Fibroblast of the aortic adventitia (primary cell): ENCODE measurements at places on chromosomes 6 and 20. TPM values are rescaled to one million over a fixed set of nuclear protein-coding genes. Genes with fewer than 3 reads are reported as not detected.

KAT14 gene
- total RNA-seq = 18.2 and 30.7 TPM in 2 replicates

SLC26A8 gene
- 0.18 TPM in 1 of 2 replicates, not detected in the other for total RNA-seq

ZSCAN26 gene
- total RNA-seq = 8.7 and 20.8 TPM in 2 replicates

EYA4 gene
- total RNA-seq = 1.1 and 5.7 TPM in 2 replicates

NMBR gene
- total RNA-seq = not detected in 2 replicates

OR2H2 gene
- total RNA-seq = not detected in 2 replicates

RBPJL gene
- not detected in 2 replicates for total RNA-seq

TBXT gene
- not detected in 2 replicates for total RNA-seq

SMLR1 gene
- total RNA-seq = not detected in 2 replicates

DLK2 gene
- total RNA-seq = 0.36 and 0.98 TPM in 2 replicates

POPDC3 gene
- 7.5 and 33.7 TPM in 2 replicates for total RNA-seq

RAMACL gene
- 2.4 and 2.5 TPM in 2 replicates for total RNA-seq

FAM209B gene
- not detected in 2 replicates for total RNA-seq

CLDN20 gene
- not detected in 2 replicates for total RNA-seq

BRD2 gene
- total RNA-seq = 145 and 157 TPM in 2 replicates

STK4 gene
- 20.8 and 41.6 TPM in 2 replicates for total RNA-seq

C6orf52 gene
- total RNA-seq = 0.27 TPM in 1 of 2 replicates, not detected in the other

PAK5 gene
- 0.16 TPM in 1 of 2 replicates, not detected in the other for total RNA-seq

PI16 gene
- 1.5 and 6.3 TPM in 2 replicates for total RNA-seq

TCEA2 gene
- total RNA-seq = 23.5 and 59.4 TPM in 2 replicates

METTL24 gene
- 0.09 and 0.16 TPM in 2 replicates for total RNA-seq

SLC35D3 gene
- total RNA-seq = not detected in 2 replicates

RCAN2 gene
- total RNA-seq = 8.0 and 14.9 TPM in 2 replicates

WFDC5 gene
- total RNA-seq = not detected in 2 replicates

LPIN3 gene
- total RNA-seq = 3.4 and 5.3 TPM in 2 replicates

DDX27 gene
- total RNA-seq = 29.3 and 42.8 TPM in 2 replicates

FAM184A gene
- 0.74 and 1.9 TPM in 2 replicates for total RNA-seq

PET117 gene
- 12.9 and 26.1 TPM in 2 replicates for total RNA-seq

ACOT8 gene
- 17.7 and 25.8 TPM in 2 replicates for total RNA-seq

HLA-DRA gene
- 0.45 TPM in 1 of 2 replicates, not detected in the other for total RNA-seq

SPDEF gene
- total RNA-seq = not detected in 2 replicates

TRIM31 gene
- total RNA-seq = not detected in 2 replicates

LIN28B gene
- total RNA-seq = not detected in 2 replicates

PFDN6 gene
- 8.9 and 21.7 TPM in 2 replicates for total RNA-seq

PDE7B gene
- total RNA-seq = 11.8 and 23.9 TPM in 2 replicates

ADGRG6 gene
- total RNA-seq = 1.7 and 7.5 TPM in 2 replicates

FOXQ1 gene
- total RNA-seq = 1.3 TPM in 1 of 2 replicates, not detected in the other

ERVFRD-1 gene
- total RNA-seq = not detected in 2 replicates

MYCT1 gene
- total RNA-seq = 0.65 and 2.6 TPM in 2 replicates

BEND3 gene
- total RNA-seq = 1.9 and 2.1 TPM in 2 replicates

SSTR4 gene
- total RNA-seq = not detected in 2 replicates

CALHM5 gene
- 6.8 and 8.2 TPM in 2 replicates for total RNA-seq

PACRG gene
- total RNA-seq = 0.63 and 2.9 TPM in 2 replicates

PTCRA gene
- not detected in 2 replicates for total RNA-seq

HFE gene
- total RNA-seq = 7.4 and 9.0 TPM in 2 replicates

GCNT2 gene
- total RNA-seq = 2.5 TPM in 1 of 2 replicates, not detected in the other

CSNK2B gene
- total RNA-seq = 134 and 214 TPM in 2 replicates

CRISP2 gene
- total RNA-seq = not detected in 2 replicates

SNX5 gene
- total RNA-seq = 99.7 and 147 TPM in 2 replicates

CUL7 gene
- total RNA-seq = 28.0 and 31.6 TPM in 2 replicates

SMOC2 gene
- 0.09 TPM in 1 of 2 replicates, not detected in the other for total RNA-seq

SOX18 gene
- 0.57 TPM in 1 of 2 replicates, not detected in the other for total RNA-seq
